ENCODE measurements at places on chromosomes 3 and 15.

GRCh38 chr3:60228823-60229222 is 1022.4 kb downstream of the FHIT start:
- DNase-seq, result no peak

DNA sequence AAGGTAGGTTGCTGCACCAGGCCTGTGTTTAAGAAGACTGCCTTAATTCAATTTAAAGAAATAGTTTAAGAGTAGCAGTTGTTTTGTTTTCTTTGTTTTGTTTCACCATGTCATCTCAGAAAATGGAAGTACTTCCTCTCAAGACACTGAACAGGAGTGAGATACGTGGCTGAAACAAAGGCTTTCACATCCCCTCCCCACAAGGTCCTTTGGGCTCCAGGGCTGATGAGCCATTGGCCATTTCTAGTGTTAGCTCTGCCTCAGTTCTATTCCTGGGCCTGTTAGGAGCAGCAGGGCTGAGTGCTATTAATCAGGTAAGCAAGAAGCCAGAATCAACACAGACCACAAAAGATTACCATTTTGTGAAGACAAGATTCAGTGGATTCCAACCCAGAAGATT is 132.8 kb downstream of the KCNAB1 start:
- no peak for DNase-seq

- no peak for DNase-seq
Observed at GRCh38 chr15:68667800-68668625, 89.2 kb downstream of the CORO2B start.

DNA sequence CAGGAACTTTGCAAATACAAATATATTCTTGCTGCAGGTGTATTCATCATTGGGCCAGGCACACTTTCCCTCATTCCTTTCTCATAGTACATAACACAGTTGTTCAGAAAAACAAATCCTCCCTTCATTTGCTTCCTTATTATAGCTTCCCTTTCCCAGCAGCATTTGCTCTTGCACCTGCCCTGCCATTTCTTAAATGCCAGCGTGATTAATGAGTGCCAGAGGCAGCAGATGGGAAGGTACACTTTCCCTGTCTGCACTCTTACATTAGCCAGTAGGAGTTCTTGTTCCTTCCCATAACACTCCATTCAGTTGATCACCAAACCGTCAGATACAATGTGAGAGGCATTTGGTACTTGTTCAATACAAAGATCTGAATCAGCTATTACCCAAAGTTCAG is 128.5 kb upstream of the GAP43 start:
- no peak for DNase-seq

- DNase-seq, result no peak
Observed at GRCh38 chr3:143167969-143168854, 48.6 kb downstream of the CHST2 start.

GRCh38 chr3:70111411-70111810 is 111.9 kb downstream of the SAMMSON start:
- DNase-seq, result no peak

DNA sequence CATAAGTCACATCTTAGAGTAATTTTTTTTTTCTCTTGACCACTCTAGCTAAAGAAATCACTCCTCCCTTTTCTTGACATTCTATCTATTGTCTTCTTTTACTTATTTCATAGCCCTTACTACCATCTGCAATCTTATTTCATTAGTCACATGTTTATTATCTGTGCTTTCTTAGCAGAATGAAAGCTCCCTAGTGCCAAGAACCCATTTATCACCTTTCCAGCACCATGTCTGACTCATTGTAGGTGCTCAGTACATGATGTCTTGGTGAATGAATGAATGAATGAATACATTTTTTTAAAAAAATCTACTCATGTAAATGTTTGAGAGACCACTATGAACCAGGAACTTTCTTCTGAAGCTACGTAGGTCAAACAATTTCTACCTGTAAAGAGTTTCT is 157.2 kb downstream of the CADPS start:
- DNase-seq, result no peak

- no peak for DNase-seq
Observed at GRCh38 chr15:40316931-40317330, 6.6 kb upstream of the INAFM2 start.

DNA sequence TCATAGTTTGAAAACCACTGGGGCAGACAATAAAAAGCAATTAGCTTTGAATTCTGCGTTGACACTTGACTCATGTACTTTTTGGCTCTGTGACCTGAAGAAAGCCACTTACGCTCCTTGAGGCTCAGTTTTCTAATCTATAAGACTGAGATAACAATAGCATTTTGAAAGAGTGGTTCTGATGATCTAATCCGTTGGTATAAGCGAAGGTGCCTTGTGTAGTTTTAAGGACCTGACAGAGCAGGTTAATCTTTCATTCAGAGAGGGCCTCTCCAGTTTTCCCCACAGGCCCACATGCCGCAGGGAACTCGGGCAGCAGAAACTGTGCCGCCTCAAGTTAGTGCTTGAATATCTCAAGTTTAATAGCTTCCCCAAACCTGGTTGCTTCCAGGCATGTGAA is 306.0 kb upstream of the GBE1 start:
- DNase-seq, result no peak

GRCh38 chr15:66938114-66938830 is 127.1 kb upstream of the SMAD3 start:
- DNase-seq, result no peak

DNA sequence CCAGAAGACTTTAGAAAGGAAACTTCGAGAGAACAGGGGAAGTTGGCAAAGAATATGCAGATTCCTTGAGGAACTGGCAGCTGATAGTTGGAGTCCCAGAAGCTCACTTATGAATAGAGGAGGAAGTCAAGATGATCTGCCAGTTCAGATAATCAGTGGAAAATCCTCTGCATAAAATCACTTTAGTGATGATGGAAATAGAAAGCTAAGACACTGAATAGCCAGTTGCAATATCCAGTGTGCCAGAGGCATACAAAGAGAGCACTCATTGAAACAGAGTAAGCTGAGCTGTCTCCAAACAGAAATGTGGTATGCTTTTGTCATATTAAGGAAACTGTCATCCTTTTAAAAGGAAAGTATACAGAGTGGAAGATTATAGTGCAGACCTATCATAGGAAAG is 1207.6 kb downstream of the OTOL1 start:
- no peak for DNase-seq

DNA sequence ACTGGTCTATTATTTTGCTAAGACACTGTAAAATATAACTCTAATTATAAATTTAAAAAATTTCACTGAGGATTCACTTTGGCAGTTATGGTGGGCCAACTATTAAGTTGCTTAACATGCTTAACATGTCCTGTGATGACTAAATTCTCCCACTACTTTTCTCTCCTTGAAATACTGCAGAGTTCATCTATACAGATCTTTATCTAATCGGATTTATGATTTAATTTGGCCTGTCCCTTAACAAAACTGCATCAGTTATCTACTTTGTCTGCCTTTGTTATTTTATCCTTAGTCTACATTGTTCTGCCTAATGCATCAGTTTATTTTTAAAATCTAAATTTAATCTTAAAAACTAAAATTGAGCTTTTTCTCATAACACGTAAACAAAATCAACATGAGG is 26.4 kb downstream of the CD96 start:
- DNase-seq, result no peak

DNA sequence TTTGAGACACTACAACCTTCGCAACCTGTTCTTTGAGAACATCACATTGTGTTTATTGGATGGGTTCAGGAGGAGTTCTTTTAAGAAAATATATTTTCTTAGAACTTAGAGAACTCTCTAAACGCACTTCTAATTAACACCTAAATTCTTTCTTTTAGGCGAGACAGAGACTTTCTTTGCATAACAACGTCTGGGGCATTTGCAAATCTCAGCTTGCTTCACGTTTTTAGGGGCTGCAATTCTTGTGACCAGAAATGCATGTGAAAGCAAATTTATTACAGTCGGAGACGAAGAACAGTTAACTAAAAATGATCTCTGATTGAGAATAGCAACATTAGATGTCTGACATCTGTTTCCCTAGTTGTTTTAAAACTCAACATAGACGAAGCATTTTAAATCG is 568.3 kb upstream of the ZNF717 start:
- no peak for DNase-seq

GRCh38 chr15:79311901-79312553 is 1.1 kb downstream of the TMED3 start:
- no peak for DNase-seq

DNA sequence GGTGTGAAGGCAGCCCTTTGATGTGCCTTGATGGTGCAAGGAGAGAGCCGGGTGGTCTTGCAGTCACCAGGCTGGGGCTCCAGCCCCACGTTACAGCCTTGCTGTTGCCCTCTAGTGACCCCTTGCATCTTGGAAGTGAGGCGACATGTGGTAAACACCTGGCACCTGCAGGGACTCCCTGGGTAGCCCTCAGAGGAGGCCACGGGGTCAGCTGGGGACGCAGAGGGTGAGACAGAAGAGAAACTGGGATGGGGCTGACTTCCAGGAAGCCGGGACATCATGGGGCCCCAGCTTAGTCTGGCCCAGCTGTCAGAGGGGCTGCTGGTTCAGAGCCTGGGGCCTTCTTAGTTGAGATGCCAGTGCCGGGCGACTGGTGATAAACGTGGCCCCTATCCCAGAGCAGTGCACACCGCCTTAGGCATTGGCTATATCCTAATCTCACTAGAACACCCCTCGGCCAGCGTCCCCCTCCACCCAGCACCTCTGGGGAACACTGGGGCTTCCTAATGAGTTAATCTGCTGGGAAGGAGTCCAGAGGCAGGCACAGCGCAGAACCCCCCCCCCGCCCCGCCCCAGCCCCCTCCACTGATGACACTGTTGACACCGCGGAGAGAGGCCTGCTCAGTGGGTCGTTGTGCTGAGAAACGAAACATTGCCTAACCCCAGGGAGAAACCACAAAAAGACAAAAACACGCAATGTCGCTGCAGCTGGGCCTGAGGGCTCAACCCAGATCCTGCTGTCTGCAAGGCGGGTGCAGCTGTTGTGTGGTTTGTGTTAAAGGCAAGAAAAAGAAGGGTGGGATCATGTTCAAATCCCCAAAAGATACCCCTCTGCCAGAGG is 60.5 kb upstream of the KLF13 start:
- peak; percentile 61 for DNase-seq

- DNase-seq, result no peak
Observed at GRCh38 chr15:47570881-47571640, 146.2 kb upstream of the SEMA6D start.

DNA sequence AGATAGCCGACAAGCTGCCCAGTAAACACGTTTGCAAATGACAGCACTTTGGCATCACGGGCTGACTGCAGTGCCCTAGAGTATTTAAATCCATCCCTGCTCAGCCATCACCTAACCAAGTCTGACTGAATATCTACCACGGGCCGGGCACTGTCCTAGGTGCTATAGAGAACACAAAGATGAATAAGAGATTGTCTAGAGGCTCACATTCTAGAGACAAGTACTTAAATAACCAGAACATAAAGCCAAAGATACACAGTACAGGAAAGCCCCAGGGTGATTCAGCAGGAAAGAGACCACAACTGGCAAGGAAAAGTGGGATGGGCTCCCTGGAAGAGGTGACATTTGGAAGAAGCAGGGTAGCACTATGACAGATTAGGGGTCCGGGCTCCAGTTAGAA is 103.5 kb downstream of the MYLK start:
- DNase-seq, result no peak

GRCh38 chr3:78025916-78026315 is 986.0 kb downstream of the ROBO2 start:
- DNase-seq, result no peak

DNA sequence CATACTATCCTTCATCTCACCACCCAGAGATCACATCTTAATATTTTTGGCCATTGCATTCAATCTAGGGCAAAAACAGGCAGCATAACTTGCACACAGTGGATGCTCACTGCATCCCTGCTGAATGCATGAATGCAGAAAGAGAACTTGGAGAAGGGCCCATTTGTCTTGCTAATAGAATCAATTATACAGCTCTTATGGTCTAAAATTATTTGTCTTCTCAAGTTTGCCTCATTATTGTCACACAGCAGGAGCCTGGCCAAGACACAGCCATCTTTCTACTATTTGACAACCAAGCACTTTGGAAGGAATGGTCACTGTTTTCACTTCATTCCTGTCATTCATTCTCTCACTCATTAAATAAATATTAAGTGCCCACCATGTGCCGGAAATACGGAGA is 1.2 kb upstream of the ARHGEF26 start:
- no peak for DNase-seq

- DNase-seq, result no peak
Observed at GRCh38 chr3:112471596-112472325, 27.5 kb downstream of the BTLA start.

- DNase-seq, result no peak
Observed at GRCh38 chr3:191136347-191136746, 62.7 kb upstream of the OSTN start.

- no peak for DNase-seq
Observed at GRCh38 chr3:151918253-151919029, 45.0 kb downstream of the SUCNR1 start.

GRCh38 chr15:66716656-66717020 is 14.6 kb downstream of the SMAD6 start:
- DNase-seq, result no peak

DNA sequence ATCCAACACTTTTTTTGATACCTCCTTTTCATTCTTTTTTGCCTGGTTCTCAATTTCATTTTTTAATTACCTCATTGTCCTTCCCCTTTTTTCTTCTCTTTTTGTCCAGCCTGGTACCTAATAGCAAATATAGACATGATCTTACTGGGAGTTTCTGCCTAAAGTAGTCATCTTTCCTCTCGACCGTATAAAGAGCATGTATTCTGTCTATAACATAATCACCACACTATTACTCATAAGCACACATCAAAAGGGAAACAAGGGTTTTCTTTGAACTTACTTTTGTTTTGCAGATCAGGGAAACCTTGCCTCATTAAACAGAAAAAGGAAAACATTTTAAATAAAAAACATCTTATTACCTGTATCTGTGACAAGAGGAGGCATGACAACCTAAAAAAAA is 33.0 kb downstream of the FAM98B start:
- no peak for DNase-seq

DNA sequence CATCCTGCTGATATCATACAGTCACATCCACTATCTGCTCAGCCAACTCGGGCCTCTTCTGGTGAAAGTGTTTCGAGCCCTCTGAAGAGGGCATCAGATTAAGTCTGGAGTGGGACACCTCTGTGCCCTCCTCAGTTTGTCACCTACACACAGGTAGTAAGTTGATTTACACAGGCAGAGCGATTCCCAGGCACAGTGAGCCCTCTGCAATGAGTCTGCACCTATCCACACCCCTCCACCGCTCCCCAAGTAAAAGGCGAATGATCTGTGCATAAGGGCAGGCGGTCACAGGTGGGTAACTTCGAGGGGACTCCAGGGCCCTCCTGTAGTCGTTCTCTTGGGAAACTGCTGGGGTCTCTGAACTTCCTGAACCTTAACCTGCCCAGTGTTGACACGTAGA is 152.0 kb downstream of the ATP10A start:
- no peak for DNase-seq

- DNase-seq, result no peak
Observed at GRCh38 chr3:15097891-15098290, 1.1 kb downstream of the RBSN start.

- no peak for DNase-seq
Observed at GRCh38 chr3:71647751-71648150, 64.2 kb upstream of the FOXP1 start.

- no peak for DNase-seq
Observed at GRCh38 chr3:138948371-138949001, 1.5 kb downstream of the FOXL2NB start.

GRCh38 chr15:57245130-57245529 is 131.2 kb upstream of the CGNL1 start:
- DNase-seq, result no peak
